ENCODE measurements at places on chromosomes 4 and X.
A peak's percentile ranks its signal among the peaks of the same experiment; 100 is the strongest.

GRCh38 chrX:68511255-68511654 is 12.4 kb downstream of the YIPF6 start:
- peak; percentile 69 for DNase-seq

- no peak for DNase-seq
Observed at GRCh38 chrX:148629434-148629833, 129.0 kb downstream of the AFF2 start.

DNA sequence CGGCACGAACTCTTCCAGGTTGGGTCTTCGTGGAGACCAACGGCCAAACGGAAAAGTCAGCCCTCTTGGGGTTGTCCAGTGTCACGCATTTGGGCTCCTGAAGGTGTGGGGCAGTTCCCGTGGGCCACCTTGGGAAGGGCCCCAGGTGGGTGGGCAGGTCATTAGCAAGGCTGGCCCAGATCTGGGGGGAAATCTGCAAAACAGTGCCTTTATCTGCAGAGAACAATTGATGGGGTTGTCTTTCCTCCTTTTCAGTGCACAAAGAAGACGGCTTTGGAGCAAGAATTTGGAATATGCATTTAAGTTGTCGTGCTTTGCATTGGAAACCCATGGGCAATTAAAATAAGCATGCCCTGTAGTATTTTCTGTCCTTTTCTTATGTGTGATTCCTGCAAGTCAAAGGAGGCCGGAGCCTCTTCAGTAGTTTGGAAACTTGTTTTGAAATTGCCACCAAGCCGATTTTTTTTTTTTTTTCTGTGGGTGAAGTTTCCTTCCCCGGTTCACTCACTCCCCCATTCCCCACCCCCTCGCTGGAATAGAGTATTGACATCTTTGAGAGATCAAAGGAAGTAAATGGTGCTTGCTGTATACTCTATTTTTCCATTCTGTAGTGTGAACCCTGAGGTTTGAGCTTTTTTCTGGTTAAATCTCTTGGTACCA is 9.8 kb downstream of the ZIC3 start:
- no peak for DNase-seq

DNA sequence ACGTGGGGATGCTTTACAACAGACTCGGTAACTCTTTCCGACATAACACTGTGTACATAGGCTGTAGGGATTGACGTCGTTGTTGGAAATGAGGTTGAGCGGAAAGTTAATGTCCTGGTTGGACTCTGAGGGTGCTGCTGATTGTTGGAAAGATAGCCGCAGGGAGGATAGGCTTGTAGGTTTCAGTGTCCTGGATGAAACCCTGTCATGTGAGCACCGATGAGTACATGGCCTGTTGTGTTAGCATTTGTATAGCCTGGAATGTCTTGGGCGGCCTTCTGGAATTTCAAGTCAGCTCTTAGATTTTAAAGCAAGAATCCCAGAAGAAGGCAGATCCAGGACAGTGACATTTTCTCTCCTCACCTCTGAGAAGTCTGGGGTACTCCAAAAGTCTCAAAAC is 63.3 kb downstream of the TBC1D14 start:
- DNase-seq, result no peak

DNA sequence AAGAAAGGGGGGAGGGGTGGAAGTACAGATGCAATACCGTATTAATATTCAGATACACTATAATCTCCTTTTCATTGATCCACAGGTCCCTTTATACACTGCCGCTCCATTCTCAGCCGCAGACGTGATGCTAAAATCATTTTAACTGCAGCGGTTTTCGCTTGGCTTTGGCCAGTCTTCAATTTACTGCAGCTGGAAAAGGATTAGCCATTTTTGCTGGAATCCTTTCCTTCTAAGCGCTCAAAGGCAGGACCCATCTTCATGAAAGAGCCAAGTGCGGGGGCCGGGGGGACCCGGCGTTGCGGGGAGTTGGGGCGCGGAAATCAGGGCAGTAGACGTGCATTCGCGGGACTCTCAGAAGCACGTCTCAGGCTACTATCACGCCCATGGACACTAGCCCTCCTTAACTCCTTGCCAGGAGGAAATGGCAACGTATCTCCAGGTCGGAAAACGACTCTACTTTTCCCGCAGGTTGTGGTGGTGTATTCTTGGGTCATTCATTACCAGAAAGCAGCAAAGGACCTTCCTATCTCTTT is 1.7 kb upstream of the PCDH10 start:
- no peak for DNase-seq

- DNase-seq, result no peak
Observed at GRCh38 chr4:137015426-137016409, 516.6 kb downstream of the PCDH18 start.

DNA sequence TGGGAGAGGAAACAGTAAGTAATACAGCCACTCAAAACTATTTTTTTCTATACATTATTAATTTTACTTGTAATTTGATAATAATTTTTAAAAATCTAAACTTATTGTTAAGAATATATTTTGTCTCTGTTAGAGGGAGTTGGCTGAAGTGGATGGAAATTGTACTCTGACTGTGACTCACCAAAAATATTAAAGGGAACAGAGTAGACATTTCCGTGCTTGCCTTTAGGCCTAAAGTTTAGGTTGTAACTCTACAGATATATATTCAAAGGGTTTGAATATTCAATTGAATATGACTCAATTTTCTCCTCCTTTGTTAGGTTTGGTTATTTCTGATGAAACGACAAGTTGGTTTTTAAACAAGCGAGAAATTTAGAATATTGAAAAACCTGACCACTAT is 128.3 kb upstream of the PITX2 start:
- DNase-seq, result no peak

DNA sequence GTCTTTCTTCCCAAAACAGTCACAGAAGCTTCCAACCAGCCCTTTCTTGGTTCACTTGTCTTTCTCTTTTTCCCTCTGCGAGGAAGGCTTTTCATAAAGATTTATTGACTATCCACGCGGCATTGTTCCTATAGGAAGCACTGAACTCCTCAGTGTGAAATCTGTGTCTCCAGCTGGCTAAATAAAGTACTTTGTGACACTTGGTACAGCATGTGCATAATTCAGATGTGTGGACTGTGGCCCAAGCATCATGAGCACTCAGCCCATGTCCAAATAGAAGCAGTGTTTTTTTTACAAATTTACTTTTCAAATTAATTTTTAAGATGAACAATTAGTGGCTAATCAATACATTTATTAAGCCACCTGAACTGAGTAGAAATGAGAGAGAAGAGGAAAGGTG is 146.4 kb downstream of the EDA start:
- no peak for DNase-seq

GRCh38 chr4:28386776-28387175 is 1526.1 kb downstream of the STIM2 start:
- DNase-seq, result no peak

GRCh38 chrX:123859409-123859845 is 426 bp upstream of the XIAP start:
- DNase-seq, result peak; percentile 86

- DNase-seq, result no peak
Observed at GRCh38 chr4:94341481-94342370, 910 bp downstream of the HPGDS start.

DNA sequence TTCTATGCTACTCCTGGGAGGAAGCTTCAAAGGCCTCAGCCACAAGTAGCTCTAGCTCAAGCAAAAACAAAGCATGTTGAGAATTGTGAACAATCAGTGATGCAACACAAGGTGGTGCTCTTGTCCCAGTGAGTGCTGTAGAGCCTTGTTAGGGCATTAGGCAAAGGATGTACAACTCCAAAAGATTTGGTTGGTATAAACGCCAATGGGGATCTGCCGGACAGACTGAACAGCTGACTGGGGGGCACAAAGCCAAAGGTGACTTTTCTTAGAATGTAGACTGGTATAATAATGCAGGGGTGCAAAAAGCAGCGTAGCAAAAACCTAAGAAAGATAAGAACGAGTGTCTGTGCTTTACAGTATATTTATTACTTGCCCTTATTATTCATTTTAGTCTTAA is 62.6 kb upstream of the ALB start:
- DNase-seq, result peak; percentile 70

- DNase-seq, result no peak
Observed at GRCh38 chr4:86848732-86849619, at the start of gene SLC10A6. Gene SLC10A6 (minus strand): TSS chr4:86849384. CDS start chr4:86849115, 269 bp downstream.

DNA sequence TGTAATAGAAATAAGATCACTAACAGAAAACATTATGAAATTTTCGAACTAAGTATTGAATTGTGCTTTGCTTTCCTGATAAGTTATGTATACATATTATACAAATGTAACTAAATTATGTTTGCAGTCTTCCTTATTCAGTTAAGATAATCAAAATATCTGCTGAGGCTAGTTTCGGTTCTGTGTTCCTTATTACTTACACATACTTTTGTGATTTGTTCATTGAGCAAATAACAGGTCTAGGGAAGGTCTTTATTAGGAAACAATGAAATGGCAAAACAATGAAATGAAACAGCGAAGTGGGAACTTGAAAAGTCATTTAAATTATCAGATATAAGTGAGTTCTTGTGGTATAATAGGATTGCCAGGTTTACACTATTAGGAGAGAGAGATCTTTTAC is 352.4 kb downstream of the GRIA2 start:
- no peak for DNase-seq

GRCh38 chr4:73068491-73069337 is 802 bp downstream of the COX18 start:
- DNase-seq, result peak; percentile 88
